Mesangial cell (primary cell): ENCODE measurements at places on chromosomes 5 and 9. TPM values are rescaled to one million over a fixed set of nuclear protein-coding genes. Genes with fewer than 3 reads are reported as not detected.

The PPP3R2 gene
- not detected in 2 replicates for total RNA-seq

The TPPP gene
- total RNA-seq = 0.65 and 1.1 TPM in 2 replicates

The PTGES gene
- 5.1 and 52.4 TPM in 2 replicates for total RNA-seq

The PTPRD gene
- total RNA-seq = 10.4 and 34.5 TPM in 2 replicates

The MTMR12 gene
- total RNA-seq = 18.1 and 19.4 TPM in 2 replicates

The IL6ST gene
- 64.1 and 72.5 TPM in 2 replicates for total RNA-seq

The SKP1 gene
- total RNA-seq = 152 and 171 TPM in 2 replicates

The DIRAS2 gene
- 3.4 and 9.8 TPM in 2 replicates for total RNA-seq
